Stimulated activated CD8-positive, alpha-beta memory T cell treated with anti-CD3 and anti-CD28 coated beads, Interleukin-15, amount 100 ng/mL, for 1 hour (primary cell): ENCODE measurements at places on chromosomes 7 and 10.

DNA sequence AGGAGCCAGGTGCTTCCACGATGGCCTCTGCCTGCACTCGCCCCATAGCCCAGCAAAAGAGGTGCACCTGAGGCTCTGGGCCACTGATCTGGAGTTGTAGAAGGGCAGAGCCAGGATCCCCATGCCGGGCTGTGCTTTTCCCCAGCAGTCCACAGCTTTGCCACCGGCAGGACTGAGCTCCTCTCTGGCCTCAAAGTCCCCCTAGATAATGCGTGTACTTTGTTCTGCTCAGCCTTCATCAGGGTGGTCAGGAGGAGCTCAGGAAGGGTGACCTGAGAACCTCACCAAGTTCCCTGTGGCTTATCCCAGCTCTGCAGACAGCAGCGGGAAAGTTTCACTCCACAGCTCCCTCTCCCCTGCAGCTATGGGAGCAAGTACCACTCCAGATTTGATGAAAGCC is 27.9 kb upstream of the UNC5B start:
- DNase-seq: no peak

DNA sequence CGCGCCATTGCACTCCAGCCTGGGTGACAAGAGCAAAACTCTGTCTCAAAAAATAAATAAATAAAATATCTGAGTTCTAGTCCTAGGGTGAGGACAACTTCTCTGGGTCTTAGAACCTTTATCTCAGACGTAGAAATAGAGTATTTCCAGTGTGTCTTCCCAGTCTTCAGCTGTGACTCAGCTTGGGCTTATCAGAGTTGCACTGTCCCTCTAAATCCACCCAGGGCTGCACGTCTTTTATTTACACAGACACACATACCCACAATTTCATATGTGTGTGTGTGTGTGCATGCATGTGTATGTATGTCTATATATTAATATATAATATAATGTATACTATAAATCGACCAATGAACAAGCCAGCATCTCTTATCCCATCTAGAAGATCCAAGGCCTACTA is 13.0 kb upstream of the PDIA4 start:
- no peak for DNase-seq

DNA sequence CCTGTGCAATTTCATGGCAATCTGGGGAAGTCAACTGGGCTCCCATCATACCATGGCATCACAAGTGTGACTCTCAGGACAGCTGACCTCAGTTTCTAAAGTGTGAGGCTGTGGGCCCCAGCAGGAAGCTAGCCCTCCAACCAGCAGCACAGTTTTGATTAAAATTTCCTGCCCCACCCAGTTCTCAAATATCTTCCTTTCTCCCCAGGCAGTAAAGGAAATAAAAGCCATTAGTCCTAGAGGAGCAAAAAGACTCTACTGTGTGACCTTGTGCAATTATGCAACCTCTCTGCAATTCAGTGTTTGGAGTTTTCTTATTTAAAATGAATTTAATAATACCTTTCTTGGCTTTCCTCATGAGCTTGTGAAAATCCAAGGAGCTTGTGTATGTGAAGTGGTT is 143.1 kb upstream of the CDCA7L start:
- no peak for DNase-seq

GRCh38 chr7:23791721-23792120 is 81.7 kb downstream of the STK31 start:
- no peak for DNase-seq

- DNase-seq: no peak
These were observed 589.1 kb upstream of the MGMT start for GRCh38 chr10:128877936-128878335.

- no peak for DNase-seq
These were observed 8.4 kb downstream of the IFIT2 start for GRCh38 chr10:89310056-89310893.
